Activated T-helper 1 cell treated with anti-CD3 and anti-CD28 coated beads, Interleukin-12 subunit alpha, Interleukin-12 subunit beta, Interleukin-2, Interleukin-4 antibody, amounts not matched to agents 30 ng/mL and 10 ng/mL and 1 ng/mL, durations not matched to agents 14 hours and 24 hours and 36 hours (primary cell): ENCODE measurements at places on chromosomes 11 and 22. TPM values are rescaled to one million over a fixed set of nuclear protein-coding genes. Genes with fewer than 3 reads are reported as not detected.

The TBX10 gene
- total RNA-seq: not detected in 2 replicates

The TMPRSS13 gene
- 1.2 and 1.5 TPM in 2 replicates for total RNA-seq

The GPHA2 gene
- total RNA-seq: not detected in 2 replicates

The FAM118B gene
- total RNA-seq: 13.2 and 16.4 TPM in 2 replicates

- H3K4me3 ChIP-seq: no peak overlapping the region
- peaks cover 7% of the 10 kb centered on the region for H3K36me3 ChIP-seq
- DNase-seq: peak; percentile 64
- H3K27ac ChIP-seq: no peak overlapping the region
- H3K4me1 ChIP-seq: peaks cover 9% of the 10 kb centered on the region
- H3K27me3 ChIP-seq: no peaks in the 10 kb centered on the region
These were observed 13.3 kb upstream of the PPP6R3 start for GRCh38 chr11:68447015-68447801.

DNA sequence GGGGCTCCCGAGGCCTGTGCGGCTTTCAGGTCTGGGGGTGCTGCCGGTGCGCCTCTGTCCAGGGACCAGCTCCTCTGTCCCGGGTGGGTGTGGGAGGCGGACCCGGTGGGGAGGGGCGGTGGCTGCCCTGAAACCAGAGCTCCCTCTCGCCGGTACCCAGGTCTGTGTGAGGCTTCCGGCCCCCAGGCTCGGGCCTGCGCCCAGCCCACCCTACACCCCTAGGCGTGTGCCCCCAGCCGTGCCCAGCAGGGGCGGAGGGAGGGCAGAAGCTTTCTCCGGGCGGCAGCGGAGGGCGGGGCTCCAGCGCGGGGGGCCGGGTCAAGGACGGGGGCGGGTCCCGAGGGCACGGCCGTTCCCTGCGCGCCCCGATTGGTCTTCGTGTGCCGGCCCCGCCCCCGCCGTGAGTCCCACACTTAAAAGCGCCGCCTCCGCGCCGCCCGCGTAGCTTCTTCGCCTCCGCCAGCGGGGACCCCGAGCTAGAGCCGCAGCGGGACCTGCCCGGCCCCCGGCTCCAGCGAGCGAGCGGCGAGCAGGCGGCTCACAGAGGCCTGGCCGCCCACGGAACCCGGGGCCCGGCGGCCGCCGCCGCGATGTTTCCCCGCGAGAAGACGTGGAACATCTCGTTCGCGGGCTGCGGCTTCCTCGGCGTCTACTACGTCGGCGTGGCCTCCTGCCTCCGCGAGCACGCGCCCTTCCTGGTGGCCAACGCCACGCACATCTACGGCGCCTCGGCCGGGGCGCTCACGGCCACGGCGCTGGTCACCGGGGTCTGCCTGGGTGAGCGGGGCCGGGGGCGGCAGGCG is 616 bp downstream of the PNPLA2 start:
- H3K27ac ChIP-seq: no peak overlapping the region
- H3K27me3 ChIP-seq: no peaks in the 10 kb centered on the region
- no peaks in the 10 kb centered on the region for H3K4me1 ChIP-seq
- peak; percentile 86 for DNase-seq
- H3K36me3 ChIP-seq: no peaks in the 10 kb centered on the region

- H3K4me1 ChIP-seq: no peaks in the 10 kb centered on the region
- no peak for DNase-seq
- H3K4me3 ChIP-seq: no peak overlapping the region
- no peaks in the 10 kb centered on the region for H3K27me3 ChIP-seq
- H3K27ac ChIP-seq: no peak overlapping the region
These were observed 1123.6 kb downstream of the DLG2 start for GRCh38 chr11:84503503-84503902.

DNA sequence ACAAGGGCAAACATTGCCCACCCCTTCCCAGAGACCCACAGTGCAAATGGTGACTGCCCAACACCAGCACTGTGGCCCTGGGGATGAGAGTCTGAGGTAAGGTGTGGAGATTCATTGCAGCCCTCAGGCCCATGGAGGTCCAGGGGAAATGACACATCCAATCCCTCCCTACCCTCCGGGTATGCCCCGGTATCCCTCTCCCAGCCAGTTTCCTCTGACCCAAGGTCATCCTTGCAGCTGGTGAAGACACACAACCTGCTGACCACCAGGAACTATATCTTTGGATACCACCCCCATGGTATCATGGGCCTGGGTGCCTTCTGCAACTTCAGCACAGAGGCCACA is 18.9 kb upstream of the UVRAG start:
- peaks cover 6% of the 10 kb centered on the region for H3K4me1 ChIP-seq
- H3K27ac ChIP-seq: no peak overlapping the region
- no peaks in the 10 kb centered on the region for H3K27me3 ChIP-seq
- H3K36me3 ChIP-seq: no peaks in the 10 kb centered on the region
- no peak for DNase-seq
- H3K4me3 ChIP-seq: no peak overlapping the region

GRCh38 chr11:5021996-5022395 is 24.3 kb upstream of the OR52J3 start:
- H3K4me3 ChIP-seq: no peak overlapping the region
- no peaks in the 10 kb centered on the region for H3K36me3 ChIP-seq
- H3K27ac ChIP-seq: no peak overlapping the region

DNA sequence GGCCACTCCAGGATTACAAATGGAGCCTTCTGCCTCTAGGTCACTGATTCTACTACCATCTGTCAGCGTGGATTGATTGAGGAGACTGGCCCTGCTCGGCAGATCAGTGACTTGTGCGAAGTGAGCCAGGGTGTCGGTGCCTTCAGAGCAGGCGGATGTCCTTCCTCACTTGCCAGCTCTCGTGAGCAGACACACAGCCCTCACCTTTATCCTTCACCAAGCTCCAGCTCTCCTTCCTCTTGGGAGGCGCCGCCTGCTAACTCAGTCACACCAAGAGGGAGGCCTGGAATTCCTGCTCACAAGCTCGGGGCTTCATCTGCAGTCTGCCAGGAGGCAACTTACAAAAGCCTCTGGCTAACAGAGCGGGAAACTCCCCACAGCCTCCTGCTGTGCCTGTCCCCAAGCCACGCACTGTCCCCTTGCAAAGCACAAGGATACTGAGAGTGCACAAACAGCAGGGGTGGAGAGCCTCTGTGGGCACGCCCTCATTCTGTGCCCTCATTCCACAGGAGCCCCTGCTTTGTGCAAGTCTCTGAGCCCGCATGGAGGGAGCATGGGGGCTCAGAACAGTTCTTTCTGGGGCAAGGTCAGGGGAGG is 3.5 kb upstream of the TCF20 start:
- no peak overlapping the region for H3K27ac ChIP-seq
- H3K4me1 ChIP-seq: peaks cover 10% of the 10 kb centered on the region
- no peak for DNase-seq
- H3K4me3 ChIP-seq: no peak overlapping the region

- no peak overlapping the region for H3K4me3 ChIP-seq
- H3K4me1 ChIP-seq: peaks cover 18% of the 10 kb centered on the region
- no peaks in the 10 kb centered on the region for H3K36me3 ChIP-seq
- peak overlapping the region; percentile 66 for H3K27ac ChIP-seq
These were observed 37.3 kb upstream of the MYH9 start for GRCh38 chr22:36424901-36425579.

DNA sequence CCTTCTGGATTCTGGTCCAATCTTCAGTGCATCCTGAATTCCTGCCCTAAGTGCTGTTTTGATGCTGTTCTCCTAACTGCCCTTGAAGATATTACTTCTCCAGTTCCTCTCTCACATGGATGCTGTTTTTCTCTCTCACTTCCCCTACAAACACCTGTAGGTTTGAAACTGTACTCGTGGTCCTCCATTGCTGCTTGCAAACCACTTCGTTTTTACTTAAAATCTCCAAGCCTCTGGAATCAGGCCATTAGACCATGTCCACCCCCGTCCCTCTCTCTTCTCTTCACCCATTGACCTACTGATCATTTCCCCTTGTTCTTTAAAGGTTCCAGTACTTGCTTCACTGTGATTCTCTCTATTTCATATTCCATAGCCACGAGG is 988.1 kb downstream of the NTM start:
- no peaks in the 10 kb centered on the region for H3K36me3 ChIP-seq
- no peak for DNase-seq
- H3K4me3 ChIP-seq: no peak overlapping the region

GRCh38 chr11:35617316-35617686 is 959 bp upstream of the FJX1 start:
- peak overlapping the region; percentile 77 for H3K4me3 ChIP-seq
- H3K4me1 ChIP-seq: peaks cover 7% of the 10 kb centered on the region
- H3K36me3 ChIP-seq: no peaks in the 10 kb centered on the region
- peak overlapping the region; percentile 40 for H3K27ac ChIP-seq

DNA sequence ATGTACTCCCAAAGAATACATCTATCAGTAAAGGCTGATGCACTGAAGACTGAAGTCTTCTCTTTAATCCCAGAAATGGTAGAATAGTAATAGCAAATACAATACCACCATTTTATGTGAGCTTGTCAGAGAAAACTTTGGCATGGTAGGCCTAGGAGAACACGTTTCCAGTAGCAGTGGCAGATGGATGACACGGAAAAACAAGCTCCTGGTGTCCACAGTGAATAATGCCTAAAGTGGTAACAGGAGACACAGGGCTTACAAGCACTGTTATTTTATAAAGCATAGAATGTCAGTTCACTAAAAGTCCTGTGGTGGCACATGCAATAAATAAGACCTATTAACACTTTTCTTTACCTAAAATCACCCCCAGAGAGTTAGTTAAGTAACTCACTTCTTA is 277.6 kb downstream of the TTC28 start:
- no peak for DNase-seq
- peak overlapping the region; percentile 9 for H3K4me3 ChIP-seq
- H3K27me3 ChIP-seq: no peaks in the 10 kb centered on the region
- H3K27ac ChIP-seq: peak overlapping the region; percentile 74
- peaks cover 37% of the 10 kb centered on the region for H3K4me1 ChIP-seq
